ENCODE measurements at places on chromosomes 7 and 10. TPM values are rescaled to one million over a fixed set of nuclear protein-coding genes. Genes with fewer than 3 reads are reported as not detected.

- no peak overlapping the region for H3K4me3 ChIP-seq
- no peak overlapping the region for H3K27ac ChIP-seq
- no peak for DNase-seq
- no peaks in the 10 kb centered on the region for H3K27me3 ChIP-seq
- peaks cover 51% of the 10 kb centered on the region for H3K4me1 ChIP-seq
- peaks cover 7% of the 10 kb centered on the region for H3K36me3 ChIP-seq
These were observed 5.6 kb downstream of the BZW2 start for GRCh38 chr7:16651396-16652239.

DNA sequence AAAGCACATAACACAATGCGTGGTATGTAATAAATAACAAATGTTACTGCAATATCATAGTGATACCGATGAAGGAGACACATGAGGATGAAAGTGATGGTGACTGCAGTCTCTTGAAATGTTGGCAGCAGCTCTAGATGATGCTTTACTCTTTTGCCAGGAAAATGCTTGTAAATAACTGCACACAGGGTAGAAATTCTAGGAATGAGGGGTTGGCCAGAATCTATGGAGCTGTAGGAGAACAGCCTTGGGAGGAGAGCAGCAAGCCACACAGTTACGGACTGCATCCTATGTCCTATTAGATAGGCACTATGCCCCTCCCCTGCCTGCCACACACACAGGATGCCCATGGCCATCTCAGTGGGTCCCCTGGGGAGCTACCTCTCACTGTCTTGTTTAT lies 97.6 kb upstream of the GSDME start:
- no peaks in the 10 kb centered on the region for H3K27me3 ChIP-seq
- DNase-seq: no peak
- peaks cover 2% of the 10 kb centered on the region for H3K4me1 ChIP-seq
- peaks cover 27% of the 10 kb centered on the region for H3K36me3 ChIP-seq

- DNase-seq: no peak
- H3K4me3 ChIP-seq: no peak overlapping the region
- peaks cover 8% of the 10 kb centered on the region for H3K27me3 ChIP-seq
- H3K27ac ChIP-seq: no peak overlapping the region
- H3K36me3 ChIP-seq: no peaks in the 10 kb centered on the region
These were observed 75.7 kb upstream of the SYPL1 start for GRCh38 chr7:106187613-106188350.

DNA sequence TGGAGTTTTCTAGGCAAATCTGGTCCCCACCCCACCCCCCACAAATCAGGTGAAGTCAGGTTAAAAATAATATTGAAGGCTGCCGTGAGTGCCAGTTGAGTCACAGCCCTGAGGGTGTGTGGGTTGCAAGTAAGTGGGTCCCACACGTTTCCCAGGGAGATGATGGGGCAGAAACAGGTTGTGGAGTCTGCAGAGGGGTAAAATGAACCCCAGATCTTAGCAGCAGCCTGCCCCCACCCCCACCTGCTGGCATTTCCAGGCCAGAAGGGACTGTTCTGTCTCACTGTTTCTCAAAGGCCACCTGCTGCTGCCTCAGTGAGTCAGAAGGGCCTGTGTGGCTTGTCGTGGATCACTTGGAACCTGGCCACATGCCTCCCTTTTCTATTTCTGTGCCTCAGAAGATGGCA lies 59.8 kb upstream of the SMNDC1 start:
- H3K36me3 ChIP-seq: no peaks in the 10 kb centered on the region
- DNase-seq: no peak
- H3K27ac ChIP-seq: no peak overlapping the region
- no peak overlapping the region for H3K4me3 ChIP-seq
- H3K4me1 ChIP-seq: peaks cover 42% of the 10 kb centered on the region

DNA sequence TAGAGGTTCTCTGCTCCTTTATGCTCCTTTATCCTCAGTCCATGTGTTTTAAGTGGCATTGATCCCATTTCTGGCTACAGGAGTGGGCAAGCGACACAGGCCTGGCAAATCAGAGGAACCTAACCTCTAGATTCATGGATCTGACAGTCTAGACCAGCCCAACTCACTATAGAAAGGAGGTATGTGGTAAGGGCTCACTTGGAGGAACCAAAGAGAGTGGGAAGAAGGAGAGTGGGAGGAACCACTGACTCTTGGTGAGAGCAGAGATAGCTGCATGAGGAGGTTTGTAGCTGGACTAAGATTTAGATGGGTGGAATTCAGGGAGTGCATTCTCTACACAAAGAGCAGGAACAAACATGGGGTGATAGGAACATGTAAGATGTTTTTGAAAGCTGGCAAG lies 11.6 kb upstream of the FRAT1 start:
- H3K27me3 ChIP-seq: no peaks in the 10 kb centered on the region
- no peaks in the 10 kb centered on the region for H3K4me1 ChIP-seq
- no peak for DNase-seq
- no peak overlapping the region for H3K4me3 ChIP-seq

DNA sequence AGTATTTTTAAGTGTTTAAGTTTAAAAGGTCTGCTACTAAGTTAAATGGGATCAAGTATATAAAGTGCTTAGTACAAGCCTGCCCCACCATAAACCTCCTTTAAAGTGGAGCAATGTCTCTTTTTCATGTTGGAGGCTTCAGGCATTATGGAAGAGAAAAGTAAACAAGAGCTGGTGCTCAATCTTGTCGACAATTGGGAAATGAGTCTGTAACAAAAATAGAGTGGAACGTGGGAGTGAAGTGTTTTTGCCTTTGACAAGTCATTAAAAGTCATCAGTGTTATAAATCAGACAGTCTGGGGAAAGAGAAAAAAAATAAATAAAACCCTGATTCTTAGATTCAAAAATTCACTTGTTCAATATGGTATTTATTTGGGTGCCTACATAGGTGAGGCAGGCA lies 44.7 kb downstream of the DNAJC12 start:
- H3K36me3 ChIP-seq: no peaks in the 10 kb centered on the region
- H3K27me3 ChIP-seq: no peaks in the 10 kb centered on the region
- no peak overlapping the region for H3K27ac ChIP-seq
- DNase-seq: no peak

DNA sequence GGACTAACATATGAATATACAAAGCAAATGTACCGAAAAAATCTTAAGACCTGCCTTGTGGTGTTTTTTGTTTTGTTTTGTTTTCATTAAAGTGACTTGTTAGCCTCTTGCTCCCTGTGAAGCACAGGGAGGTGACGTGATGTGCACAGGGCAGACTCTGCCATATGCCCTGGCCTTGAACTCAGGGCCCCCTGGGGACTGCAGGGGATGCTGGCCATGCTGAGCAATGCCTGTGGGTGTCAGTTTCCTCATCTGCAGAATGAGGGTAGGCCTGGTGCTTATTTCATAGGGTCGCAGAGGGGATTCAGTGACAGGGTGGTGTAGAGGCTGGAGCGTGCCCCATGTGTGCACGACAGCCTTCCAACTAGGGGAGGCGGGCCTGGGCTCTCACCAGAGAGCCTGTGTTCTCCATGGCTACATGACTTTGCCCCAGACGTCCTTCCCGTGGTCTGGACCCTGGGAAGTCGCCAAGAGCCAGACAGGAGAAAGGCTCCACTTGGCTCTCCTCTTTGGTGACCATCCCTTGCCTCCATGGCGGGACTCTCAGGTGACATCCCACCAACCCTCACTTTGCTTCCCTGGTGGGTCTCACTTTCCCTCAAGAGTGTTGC lies 14.5 kb downstream of the EGFR start:
- no peaks in the 10 kb centered on the region for H3K4me1 ChIP-seq
- no peak for DNase-seq
- no peaks in the 10 kb centered on the region for H3K36me3 ChIP-seq
- H3K4me3 ChIP-seq: no peak overlapping the region
- H3K27me3 ChIP-seq: peaks cover 15% of the 10 kb centered on the region

GRCh38 chr7:132451161-132451560 lies 125.1 kb downstream of the PLXNA4 start:
- H3K27ac ChIP-seq: no peak overlapping the region
- no peaks in the 10 kb centered on the region for H3K4me1 ChIP-seq
- DNase-seq: no peak
- H3K4me3 ChIP-seq: no peak overlapping the region
- peaks cover 2% of the 10 kb centered on the region for H3K27me3 ChIP-seq

DNA sequence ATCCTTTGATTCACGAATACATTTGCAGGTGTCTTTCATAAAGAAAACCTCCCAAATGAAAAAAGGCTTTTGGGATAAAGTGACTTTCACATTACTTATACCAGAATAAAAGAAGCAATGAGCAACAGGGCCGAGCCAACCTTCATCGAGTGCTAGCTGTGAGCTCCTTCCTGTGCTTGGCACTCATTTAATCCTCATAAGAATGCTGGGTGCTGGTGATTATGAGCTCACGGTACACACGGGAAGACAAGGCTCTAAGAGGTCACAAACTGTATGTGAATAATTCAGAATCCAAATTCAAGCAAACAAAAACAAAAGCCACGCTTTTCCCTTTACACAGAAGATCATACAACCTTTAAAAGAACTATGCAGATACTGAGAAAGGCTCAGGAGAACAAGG lies 156.2 kb downstream of the COBL start:
- H3K4me3 ChIP-seq: no peak overlapping the region
- peaks cover 16% of the 10 kb centered on the region for H3K4me1 ChIP-seq
- H3K27ac ChIP-seq: no peak overlapping the region
- peaks cover 10% of the 10 kb centered on the region for H3K27me3 ChIP-seq
- no peak for DNase-seq

GRCh38 chr10:80498833-80499741 lies 38.6 kb upstream of the SH2D4B start:
- no peak overlapping the region for H3K4me3 ChIP-seq
- peaks cover 81% of the 10 kb centered on the region for H3K4me1 ChIP-seq
- peaks cover 28% of the 10 kb centered on the region for H3K36me3 ChIP-seq
- peak overlapping the region; percentile 85 for H3K27ac ChIP-seq
- DNase-seq: no peak
- no peaks in the 10 kb centered on the region for H3K27me3 ChIP-seq

DNA sequence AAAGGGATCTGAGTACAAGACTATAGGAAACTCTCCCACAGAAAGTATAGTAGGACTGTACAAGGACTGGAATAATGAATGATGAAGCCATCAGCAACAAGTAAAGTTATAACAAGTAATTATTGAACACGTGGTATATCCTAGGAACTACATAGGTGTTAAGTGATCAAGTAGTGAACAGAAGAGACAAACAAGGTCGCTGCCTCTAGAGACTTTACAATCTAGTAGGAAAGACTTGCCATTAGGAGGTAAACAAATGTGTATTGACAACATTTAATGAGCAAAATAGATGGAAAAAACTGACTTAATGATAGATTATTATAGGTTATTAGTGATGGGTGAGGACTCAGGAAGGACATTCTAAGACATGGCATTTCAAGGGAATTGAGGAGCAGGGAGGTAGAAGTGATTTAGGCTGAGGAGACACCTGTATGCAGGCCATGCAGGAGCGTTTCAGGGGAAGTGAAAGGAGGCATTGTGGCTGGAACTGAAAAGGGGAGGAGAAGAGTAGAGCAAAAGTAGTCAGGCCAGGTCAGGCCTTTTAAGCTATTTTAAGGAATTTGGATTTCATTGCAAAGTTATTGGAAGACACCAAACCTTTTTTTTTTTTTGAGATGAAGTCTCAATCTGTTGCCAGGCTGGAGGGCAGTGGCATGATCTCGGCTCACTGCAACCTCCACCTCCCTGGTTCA lies 8.5 kb upstream of the GLCCI1 start:
- peaks cover 3% of the 10 kb centered on the region for H3K36me3 ChIP-seq
- no peak for DNase-seq
- H3K27me3 ChIP-seq: no peaks in the 10 kb centered on the region
- H3K4me3 ChIP-seq: no peak overlapping the region

DNA sequence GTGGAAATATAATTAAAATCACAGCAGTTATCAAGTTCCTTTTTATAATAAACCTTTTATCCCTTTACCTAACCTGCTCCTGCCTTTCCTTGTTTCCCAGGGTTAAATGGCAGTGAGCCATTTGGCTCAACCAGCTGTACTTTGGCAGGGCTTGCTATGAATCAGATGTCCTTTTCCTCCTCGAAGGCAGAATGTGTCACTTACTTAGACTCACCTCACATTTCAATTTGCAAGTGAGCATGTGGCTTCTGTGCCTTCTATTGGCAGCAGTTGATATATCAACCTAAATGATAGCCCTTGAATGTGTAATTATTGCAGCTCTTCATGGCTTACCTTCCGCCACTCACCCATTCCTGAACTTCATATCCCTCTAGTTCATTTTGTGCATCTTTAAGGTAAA lies 301.7 kb downstream of the CSTF2T start:
- H3K4me1 ChIP-seq: no peaks in the 10 kb centered on the region
- H3K27me3 ChIP-seq: no peaks in the 10 kb centered on the region
- no peaks in the 10 kb centered on the region for H3K36me3 ChIP-seq
- no peak overlapping the region for H3K27ac ChIP-seq
- DNase-seq: no peak
- no peak overlapping the region for H3K4me3 ChIP-seq

DNA sequence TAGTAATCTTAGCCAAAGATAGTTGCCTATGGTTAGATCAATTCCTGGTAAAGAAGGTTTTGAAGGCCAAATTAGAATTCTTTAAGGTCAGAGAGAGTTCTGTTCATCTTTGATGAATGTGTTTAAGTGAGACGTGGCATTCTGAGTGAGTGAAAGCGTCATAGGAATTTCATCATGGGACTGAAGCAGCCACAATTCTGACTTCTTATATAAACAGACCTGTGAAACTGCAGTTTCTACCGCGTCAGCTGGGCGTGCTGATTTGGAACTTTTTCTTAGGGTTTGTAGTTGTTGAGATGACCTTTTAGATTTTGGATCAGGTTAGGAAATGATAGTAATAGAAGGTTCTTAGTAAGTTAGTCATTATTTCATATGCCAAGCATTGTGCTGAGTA lies 103.8 kb downstream of the CNNM2 start:
- peaks cover 2% of the 10 kb centered on the region for H3K36me3 ChIP-seq
- no peak overlapping the region for H3K27ac ChIP-seq
- no peak for DNase-seq
- no peaks in the 10 kb centered on the region for H3K27me3 ChIP-seq
- H3K4me1 ChIP-seq: no peaks in the 10 kb centered on the region

DNA sequence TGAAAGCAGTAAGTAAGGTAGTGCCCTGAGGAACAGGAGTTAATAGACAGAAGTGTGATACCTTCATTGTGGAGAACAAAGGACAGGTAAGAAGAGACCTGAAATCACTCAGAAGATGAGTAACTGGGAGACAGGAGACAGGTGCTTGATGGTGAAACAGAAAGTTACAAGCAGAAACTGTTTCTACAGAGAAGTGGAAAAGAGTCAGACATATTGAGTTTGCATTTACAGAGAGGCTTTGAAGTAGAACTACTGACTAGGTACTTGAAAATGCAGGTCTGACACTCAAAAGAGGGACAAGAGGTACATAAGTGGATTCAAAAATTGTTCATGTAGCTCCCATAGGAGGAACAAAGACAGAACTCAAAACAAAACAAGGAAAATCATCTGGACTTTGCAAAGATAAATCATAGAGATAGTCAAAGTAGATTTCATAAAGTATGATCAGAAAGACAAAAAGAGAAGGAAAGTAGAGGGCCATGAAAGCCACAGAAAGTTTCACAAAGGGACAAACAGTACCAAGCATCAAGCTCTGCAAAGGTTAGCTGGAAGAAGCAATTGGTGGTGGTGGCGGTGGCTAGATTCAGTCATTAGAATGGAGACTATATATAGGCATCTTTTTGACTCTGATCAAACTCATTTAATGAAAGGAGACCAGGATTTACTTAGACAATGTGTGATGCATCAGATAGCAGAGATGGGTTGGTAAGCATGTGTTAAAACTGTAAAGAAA lies 198.4 kb downstream of the PCLO start:
- no peaks in the 10 kb centered on the region for H3K36me3 ChIP-seq
- no peaks in the 10 kb centered on the region for H3K4me1 ChIP-seq
- no peak for DNase-seq
- H3K27ac ChIP-seq: no peak overlapping the region

Gene CTAGE15
- total RNA-seq: not detected

Gene TAC1
- not detected for total RNA-seq

Gene IKZF1
- 301 TPM for total RNA-seq

Gene RHEB
- 30.5 TPM for total RNA-seq

Gene SEM1
- total RNA-seq: 32.3 TPM

Gene ARMC3
- total RNA-seq: not detected

Gene NACAD
- total RNA-seq: 0.93 TPM

Gene THSD7A
- not detected for total RNA-seq

Gene SLC18A3
- total RNA-seq: not detected

Gene FEZF1
- total RNA-seq: not detected
